ENCODE measurements at places on chromosomes 4 and X. TPM values are rescaled to one million over a fixed set of nuclear protein-coding genes. Genes with fewer than 3 reads are reported as not detected.

CLTRN gene
- not detected for total RNA-seq

HTRA3 gene
- total RNA-seq = 34.9 TPM

NAP1L2 gene
- 5.2 TPM for total RNA-seq

ADAMTS3 gene
- total RNA-seq = 4.3 TPM

NEUROG2 gene
- total RNA-seq = not detected

FOXP3 gene
- total RNA-seq = 0.42 TPM

MAGEA12 gene
- not detected for total RNA-seq

DCAF4L1 gene
- under 0.01 TPM for total RNA-seq

MUC7 gene
- not detected for total RNA-seq

CXCL3 gene
- not detected for total RNA-seq

CASP3 gene
- 17.7 TPM for total RNA-seq

PDCL2 gene
- total RNA-seq = not detected

HSD17B13 gene
- total RNA-seq = not detected

NOX1 gene
- total RNA-seq = not detected

ALAS2 gene
- not detected for total RNA-seq

DCAF8L2 gene
- not detected for total RNA-seq

PDLIM5 gene
- 104 TPM for total RNA-seq

BMP15 gene
- not detected for total RNA-seq

DNA sequence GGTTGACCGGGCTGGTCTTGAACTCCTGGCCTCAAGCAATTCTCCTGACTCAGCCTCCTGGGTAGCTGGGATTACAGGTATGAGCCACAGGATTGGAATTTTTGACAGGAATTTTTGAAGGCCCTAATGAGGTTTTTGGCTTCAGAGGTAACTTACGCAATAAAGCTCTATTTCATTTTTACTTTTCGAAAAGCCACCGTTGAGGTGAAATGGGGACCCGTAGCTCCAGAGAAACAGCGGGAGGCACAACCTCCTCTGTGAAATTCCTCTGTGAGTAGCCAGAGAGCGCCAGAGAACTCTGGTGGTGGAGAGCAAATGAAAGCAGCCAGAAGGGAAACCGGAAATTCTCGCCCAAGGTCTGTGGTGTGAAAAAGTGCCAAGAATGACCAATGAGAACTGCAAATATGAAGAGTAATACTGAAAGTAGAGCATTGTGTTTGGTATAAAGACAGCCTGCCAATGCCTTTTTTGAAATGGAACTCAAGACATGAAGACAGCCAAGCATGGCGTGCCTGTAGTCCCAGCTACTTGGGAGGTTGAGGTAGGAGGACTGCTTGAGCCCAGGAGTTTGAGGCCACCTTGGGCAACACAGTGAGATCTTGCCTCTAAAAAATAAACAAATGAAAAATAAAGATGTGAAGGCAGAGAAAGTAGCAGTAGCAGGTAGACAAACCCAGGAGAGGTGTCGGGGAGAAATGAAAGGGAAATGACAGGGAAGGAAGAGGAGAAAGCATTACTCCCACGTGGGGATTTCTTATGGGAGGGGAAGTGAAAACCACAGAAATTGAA, 33.0 kb upstream of the TMEM131L start:
- no peak for DNase-seq

DNA sequence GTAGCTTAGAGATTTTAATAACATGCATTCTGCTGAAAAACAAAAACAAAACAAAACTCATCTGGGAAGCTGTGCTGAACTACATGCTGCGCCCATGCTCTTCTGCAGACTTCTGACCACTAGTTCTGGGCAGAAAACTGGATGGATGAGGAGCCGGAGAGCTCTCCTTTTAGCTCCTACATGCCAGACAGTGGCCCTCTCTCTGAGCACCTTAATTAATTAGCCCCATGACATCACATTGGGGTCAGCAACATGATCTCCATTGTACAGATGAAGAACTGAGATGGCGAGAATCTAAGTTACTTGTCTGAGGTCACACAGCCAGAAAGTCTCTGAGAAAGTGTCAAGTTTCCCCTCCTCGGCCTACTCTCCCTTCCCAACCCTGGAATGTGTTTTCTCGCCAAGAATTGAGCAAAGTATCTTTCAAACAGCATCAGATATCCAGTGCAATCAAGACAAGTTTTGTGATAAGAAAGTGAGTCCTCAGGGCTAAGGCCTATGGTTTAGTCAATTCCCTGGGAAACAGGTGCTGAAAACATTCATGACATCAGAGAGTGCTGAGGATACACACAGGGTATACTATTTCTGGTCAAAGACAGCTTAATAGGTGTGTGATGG, 21.6 kb downstream of the SCD5 start:
- DNase-seq = no peak

- no peak for DNase-seq
Observed at GRCh38 chr4:128031756-128032384, 29.2 kb upstream of the LARP1B start.

DNA sequence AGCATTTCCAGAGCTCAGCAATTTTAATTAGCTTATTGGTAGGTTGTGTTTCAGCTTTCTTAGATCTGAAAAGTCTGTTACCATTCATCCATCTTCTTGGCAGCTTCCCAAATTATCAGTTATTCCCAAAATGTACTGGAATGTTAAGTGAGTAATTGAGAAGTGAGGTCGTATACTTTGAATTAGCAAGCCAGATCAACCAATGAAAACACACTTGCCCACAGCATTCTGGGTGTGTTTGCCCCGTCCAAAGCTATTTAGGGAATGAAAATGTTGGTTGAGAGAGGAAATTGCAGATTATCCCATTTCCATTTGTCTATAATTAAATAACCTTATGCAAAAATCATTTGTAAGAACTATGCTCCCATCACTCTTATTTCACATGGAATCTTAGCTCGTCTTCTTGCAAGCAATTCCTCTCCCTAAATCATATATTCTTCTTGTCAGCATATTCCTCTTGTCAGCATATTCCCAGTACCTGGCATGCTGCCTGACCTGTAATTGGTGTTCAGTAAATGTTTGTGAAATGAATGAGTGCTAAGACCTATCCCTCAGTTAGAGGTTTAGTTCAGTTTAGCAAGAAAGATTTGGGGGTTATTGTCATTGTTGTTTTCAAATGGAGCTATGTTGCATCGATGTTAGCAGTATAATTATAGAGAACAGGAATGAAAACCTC, 23.3 kb upstream of the ANTXR2 start:
- no peak for DNase-seq

GRCh38 chr4:150789864-150790263, 207.9 kb downstream of the MAB21L2 start:
- no peak for DNase-seq

DNA sequence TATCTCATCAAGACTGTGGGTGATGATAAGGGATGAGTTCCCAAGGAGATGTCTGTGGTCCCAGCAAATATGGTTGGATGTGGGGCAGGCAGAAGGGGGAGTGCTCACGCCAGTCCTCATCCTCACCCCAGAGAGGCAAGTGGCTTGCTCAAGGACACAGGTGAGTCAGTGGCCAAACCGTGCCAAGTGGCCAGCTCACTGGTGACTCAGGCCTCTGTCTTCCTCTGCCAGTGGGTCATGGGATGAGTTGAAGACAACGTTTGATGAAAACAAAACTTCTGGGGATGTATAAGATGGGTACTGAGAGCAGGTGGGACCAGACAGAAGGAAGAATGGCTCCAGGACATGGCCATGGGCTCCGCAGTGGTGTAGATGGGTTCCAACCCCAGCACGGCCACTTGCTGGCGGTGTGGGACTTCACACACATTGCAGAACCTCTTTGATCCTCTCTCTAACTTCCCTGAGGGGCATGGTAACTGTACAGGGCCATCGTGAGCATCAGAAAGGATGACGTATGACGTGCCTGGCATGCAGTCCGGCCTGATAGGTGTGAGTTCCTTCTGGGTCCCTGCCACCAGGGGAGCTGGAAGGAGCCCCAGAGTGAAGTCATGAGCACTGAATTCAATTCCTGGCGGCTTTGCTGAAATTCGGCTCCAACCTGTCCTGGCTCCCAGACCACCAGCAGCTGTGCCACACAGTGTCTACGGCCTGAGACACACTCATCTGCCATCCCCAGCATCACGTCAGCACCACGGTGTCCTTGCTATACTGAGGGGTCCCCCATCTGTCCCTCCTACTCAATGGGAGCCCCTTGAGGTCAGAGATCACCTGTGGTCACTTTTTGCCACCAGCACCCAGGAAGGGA, 41.3 kb upstream of the GPR78 start:
- DNase-seq = no peak

- DNase-seq = no peak
Observed at GRCh38 chrX:39438603-39439602, 637.6 kb downstream of the MID1IP1 start.

DNA sequence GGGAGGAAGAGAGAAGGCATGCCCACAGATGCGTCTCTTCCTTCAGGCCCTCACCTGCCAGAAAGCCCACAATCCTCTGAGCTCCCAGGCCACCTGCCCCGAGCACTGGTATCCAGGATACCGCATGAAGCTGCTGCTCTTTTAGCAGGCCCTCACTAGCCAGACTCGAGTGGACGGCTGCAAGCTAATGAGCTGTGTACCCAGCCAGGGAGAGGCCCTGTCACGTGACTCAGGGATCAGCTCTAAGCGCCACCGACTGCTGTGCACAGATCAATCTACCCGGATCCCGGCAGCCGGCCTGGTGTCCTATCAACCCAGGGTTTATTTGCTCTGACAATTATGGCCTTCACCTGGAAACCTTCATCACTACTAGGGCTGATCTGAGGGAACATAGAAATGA, 39.0 kb downstream of the BCOR start:
- DNase-seq = no peak

GRCh38 chr4:87523307-87523706, 5.9 kb downstream of the SPARCL1 start:
- DNase-seq = no peak

GRCh38 chr4:125060376-125060775, 254.4 kb upstream of the FAT4 start:
- no peak for DNase-seq

DNA sequence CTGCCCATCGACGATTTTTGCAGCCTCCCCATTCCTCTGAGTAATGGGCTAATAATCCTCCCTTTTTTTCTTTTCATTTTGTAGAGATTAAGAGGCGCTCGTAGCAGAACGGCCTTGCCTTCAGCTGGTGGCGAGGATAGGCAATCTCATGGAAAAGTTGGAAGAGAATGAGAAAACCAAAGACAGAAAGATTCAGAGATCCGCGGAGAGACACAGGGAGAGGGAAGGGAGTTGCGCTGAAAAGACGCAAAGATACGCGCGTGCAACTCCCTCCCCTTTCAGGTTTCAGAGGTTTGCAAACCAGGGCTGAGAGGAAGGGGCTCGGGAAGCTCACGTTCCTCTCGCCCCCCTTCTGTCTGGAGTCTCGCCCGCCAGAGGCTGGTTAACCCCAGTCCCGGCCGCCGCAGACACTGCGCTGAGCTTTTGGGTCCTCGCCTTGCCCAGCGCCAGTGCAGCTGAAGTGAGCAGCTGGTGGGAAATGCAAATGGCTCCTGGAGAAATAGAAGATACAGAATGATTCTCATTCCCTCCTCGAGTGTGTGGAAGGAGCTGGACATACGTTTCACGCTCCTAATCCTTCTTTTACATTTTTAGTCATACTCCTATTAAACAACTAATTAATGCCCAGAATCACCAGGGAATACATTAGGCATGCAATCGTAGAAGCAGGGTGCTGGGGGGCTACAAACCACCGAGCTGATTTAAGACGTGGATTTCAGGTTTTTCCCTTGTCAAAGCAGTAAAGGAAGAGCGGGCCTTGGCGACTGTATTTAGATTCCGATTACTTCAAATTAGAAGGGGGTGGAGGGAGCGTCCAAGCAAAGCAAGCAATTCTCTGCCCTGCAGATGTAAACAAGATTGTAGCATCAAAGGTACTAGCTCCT, 16.6 kb upstream of the PITX2 start:
- DNase-seq = no peak

DNA sequence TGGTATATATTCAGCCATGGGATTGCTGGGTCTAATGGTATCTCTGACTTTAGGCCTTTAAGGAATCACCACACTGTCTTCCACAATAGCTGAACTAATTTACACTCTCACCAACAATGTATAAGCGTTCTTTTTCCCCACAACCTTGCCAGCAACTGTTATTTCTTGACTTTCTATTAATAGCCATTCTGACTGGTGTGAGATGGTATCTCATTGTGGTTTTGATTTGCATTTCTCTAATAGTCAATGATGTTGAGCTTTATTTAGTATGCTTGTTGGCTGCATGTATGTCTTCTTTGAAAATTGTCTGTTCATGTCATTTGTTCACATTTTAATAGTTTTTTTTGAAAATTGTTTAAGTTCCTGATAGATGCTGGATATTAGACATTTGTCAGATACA, 235.2 kb downstream of the HEPH start:
- DNase-seq = no peak

DNA sequence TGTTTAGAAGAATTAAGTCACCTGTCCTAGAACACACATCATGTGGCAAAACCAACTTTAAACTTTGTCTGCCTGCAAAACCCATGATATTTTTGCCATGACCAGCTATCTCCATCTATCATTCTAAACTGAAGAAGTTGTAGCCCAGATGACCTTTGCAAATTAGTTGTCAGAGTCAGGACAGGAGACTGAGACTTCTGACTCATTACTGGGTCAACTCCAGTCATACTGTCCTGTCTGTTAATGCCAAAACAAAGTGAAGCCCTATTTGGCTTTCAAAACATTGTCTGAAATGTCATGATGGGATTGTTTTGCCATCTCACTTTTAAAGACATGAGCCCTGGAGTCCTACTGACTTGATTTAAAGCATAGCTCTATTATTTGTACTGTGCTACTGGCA, 365.7 kb upstream of the CPEB2 start:
- DNase-seq = no peak

DNA sequence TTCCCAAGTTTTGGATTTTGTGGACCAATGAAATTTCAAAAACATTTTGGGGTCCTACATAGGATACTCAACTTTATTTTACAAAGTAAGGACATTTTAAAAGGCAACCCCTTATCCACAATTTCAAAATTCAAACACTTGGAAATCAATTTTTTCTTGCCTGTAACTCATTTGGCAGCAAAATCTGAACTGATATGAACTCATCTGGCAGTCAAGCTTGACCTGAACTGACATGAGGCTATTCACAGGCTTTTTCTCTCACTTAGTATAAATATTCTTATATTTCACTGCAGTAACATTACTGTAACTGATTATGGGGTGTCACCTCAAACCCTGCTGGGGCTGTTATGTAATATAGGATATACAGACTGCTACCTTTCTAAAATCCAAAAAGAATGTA, 116.1 kb downstream of the KLHL13 start:
- no peak for DNase-seq

DNA sequence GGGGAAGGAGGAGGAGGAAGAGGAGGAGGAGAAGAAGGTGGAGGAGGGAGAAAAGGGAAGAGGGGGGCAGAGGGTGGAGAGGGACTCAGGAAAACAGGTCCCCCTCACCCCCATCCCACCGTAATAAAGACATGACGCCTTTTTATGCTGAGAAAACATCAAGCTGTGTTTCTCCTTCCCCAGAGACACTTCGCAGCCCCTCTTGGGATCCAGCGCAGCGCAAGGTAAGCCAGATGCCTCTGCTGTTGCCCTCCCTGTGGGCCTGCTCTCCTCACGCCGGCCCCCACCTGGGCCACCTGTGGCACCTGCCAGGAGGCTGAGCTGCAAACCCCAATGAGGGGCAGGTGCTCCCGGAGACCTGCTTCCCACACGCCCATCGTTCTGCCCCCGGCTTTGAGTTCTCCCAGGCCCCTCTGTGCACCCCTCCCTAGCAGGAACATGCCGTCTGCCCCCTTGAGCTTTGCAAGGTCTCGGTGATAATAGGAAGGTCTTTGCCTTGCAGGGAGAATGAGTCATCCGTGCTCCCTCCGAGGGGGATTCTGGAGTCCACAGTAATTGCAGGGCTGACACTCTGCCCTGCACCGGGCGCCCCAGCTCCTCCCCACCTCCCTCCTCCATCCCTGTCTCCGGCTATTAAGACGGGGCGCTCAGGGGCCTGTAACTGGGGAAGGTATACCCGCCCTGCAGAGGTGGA, 45.3 kb upstream of the SHOX start:
- no peak for DNase-seq

- DNase-seq = no peak
Observed at GRCh38 chr4:141158219-141158618, 24.9 kb upstream of the RNF150 start.

Data from tibial nerve (tissue), 4 donors.